ENCODE measurements at places on chromosomes 7 and 10. TPM values are rescaled to one million over a fixed set of nuclear protein-coding genes. Genes with fewer than 3 reads are reported as not detected.
A peak's percentile ranks its signal among the peaks of the same experiment; 100 is the strongest.

The ANAPC16 gene
- 72.4 TPM for total RNA-seq

The PRKG1 gene
- total RNA-seq: 15.6 TPM

The C10orf105 gene
- 0.48 TPM for total RNA-seq

The RBP4 gene
- 2.2 TPM for total RNA-seq

DNA sequence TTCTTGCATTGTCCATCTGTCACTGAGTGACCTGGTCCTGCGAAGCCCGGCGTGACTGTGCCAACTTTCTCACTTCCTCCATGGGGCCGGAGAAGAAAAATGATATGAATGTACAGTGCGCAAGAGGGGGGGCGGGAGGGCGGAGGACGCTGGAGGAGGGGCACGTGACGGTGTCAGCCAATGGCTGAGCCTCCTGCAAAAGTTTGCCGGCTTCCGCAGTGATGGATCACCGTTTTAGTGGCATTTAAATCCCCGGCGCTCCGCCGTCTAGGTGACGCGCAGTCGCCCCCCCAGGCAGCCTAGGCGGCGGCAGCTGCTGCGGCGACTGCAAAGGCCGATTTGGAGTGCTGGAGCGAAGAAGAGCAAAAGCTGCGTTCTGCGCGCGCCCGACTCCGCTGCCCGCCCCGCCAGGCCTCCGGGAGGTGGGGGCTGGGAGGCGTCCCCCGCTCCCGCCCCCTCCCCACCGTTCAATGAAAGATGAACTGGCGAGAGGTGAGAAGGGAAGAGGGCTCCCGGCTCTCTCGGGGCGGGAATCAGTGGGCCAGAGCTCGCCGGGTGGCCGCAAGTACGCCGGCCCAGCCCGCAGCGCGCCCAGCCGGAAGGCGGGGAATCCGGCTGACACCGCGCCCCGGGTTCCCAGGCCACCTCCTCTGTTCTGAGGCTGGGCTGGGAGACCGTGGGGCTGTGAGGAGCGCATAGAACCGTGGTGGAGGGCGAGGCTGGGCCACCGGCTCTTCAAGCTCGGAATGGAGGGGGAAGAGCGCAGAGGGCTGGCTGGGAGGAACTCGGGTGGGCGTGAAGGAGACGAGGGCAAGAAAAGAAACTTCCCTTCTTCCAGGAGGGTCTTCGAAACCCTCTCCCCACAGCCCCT, at the start of gene HOXA1:
Gene HOXA1 (minus strand): TSS at position 104 of the 871 bp plus-strand sequence. CDS start 88 bp downstream, at position 16.
- H3K36me3 ChIP-seq: peaks cover 6% of the 10 kb centered on the region
- H3K4me1 ChIP-seq: peaks cover 69% of the 10 kb centered on the region
- H3K27me3 ChIP-seq: peaks cover 100% of the 10 kb centered on the region
- DNase-seq: peak; percentile 71
- peak within 1 kb of the TSS; percentile 76 for H3K4me3 ChIP-seq

DNA sequence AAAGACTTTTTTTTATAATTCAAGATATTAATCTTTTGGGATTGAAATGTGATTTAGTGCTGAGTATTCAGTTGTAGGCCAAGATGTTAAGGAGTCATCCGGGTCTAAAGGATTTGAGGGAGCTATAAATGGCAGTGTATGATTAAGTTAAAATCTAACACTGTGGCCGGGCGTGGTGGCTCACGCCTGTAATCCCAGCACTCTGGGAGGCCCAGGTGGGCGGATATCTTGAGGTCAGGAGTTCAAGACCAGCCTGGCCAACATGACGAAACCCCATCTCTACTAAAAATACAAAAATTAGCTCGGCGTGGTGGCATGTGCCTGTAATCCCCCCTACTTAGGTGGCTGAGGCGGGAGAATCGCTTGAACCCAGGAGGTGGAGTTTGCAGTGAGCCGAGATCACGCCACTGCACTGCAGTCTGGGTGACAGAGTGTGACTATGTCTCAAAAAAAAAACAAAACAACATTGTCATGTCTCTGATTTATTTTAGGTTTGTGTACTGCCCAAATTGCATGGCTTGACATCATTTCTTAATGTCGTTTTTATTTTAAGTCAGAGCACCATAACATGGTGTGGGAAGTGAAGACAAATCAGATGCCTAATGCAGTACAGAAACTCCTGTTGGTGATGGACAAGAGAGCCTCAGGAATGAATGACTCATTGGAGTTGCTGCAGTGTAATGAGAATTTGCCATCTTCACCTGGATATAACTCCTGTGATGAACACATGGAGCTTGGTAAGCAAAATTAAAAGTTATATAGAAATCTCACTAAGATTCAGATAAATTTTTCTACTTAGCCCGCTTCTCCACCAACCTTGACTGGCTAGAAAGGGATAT, 10.7 kb downstream of the HBP1 start:
- no peak overlapping the region for H3K27ac ChIP-seq
- DNase-seq: no peak
- H3K36me3 ChIP-seq: peaks cover 26% of the 10 kb centered on the region
- no peak overlapping the region for H3K4me3 ChIP-seq

- H3K36me3 ChIP-seq: no peaks in the 10 kb centered on the region
- no peak overlapping the region for H3K4me3 ChIP-seq
- H3K4me1 ChIP-seq: peaks cover 28% of the 10 kb centered on the region
- DNase-seq: no peak
- H3K27me3 ChIP-seq: no peaks in the 10 kb centered on the region
Observed at GRCh38 chr7:29328045-29328444, 133.5 kb downstream of the CHN2 start.

DNA sequence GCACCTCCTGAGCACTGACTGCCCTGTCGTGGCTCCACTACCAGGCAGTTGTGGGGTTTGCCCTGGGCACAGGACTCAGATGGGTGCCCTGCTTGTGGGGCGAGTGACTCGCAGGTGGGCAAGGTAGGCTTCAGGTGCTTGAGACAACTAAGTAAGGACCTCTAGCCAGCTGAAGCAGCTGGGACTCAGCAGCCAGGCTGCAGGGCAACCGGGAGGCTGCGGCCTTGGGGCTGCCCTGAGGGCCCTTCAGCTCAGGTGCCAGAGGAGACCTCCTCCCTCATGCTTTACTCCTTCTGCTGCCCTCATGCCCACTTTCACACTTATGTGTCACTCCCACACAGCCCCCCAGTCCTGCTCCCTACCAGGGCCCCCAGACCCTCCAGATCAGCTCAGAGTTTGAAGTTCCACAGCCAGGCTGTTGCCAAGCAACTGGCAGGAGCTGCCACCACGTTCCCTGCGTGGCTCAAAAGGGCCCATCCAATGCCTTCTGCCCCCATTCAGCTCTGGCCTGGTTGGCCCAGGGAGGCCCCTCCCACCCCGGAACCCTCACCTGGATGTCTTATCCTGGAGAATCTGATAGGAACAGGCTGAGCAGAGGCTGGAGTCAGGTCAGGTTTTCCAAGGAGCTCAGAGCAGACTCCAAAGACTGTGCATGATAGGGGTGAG, 10.0 kb downstream of the TLX1 start:
- DNase-seq: no peak
- H3K36me3 ChIP-seq: no peaks in the 10 kb centered on the region
- no peak overlapping the region for H3K27ac ChIP-seq
- peaks cover 24% of the 10 kb centered on the region for H3K4me1 ChIP-seq
- H3K27me3 ChIP-seq: peaks cover 100% of the 10 kb centered on the region
- H3K4me3 ChIP-seq: peak overlapping the region; percentile 58

DNA sequence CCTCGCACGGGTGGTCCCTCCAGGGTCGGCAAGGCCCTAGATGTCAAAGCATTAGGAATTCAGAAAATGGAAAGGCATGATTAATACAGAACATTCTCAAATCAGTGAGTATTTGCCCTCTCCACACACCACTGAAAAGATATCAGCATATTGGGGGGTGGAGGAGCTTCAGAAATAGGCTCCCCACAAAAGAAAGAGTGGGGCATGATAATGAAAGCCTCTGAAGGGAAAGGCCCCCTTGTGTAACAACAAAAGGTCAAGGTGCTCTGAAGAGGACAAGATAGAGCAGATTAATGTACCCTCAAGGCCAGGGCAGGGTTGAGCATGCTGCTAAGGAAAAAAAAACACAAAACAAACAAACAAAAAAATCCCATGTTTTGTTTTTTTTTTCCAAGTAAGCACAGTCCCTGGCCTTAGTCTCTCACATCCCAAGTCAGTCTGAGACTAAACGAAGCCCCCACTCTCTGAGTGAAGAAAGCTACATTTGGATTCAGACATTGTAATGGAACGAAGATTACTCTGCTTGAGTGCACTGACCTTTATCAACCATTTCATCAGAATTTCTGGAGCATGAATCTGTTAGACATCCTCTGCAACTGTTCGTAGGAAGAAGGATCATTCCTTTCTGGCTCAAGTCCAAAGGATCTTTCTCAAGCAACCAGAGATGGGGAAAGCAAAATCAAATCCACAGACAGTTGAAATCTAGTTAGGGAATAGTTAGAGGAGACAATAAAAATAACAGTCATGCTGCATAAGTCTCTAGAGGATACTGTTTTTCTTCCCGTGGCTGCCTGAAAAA, 27.4 kb upstream of the DGKI start:
- no peak overlapping the region for H3K4me3 ChIP-seq
- DNase-seq: no peak
- H3K4me1 ChIP-seq: peaks cover 50% of the 10 kb centered on the region
- H3K27ac ChIP-seq: no peak overlapping the region

- no peak for DNase-seq
- H3K27ac ChIP-seq: peak overlapping the region; percentile 100
- peak overlapping the region; percentile 95 for H3K4me3 ChIP-seq
- no peaks in the 10 kb centered on the region for H3K27me3 ChIP-seq
Observed at GRCh38 chr10:92593619-92594588, 974 bp downstream of the KIF11 start.

DNA sequence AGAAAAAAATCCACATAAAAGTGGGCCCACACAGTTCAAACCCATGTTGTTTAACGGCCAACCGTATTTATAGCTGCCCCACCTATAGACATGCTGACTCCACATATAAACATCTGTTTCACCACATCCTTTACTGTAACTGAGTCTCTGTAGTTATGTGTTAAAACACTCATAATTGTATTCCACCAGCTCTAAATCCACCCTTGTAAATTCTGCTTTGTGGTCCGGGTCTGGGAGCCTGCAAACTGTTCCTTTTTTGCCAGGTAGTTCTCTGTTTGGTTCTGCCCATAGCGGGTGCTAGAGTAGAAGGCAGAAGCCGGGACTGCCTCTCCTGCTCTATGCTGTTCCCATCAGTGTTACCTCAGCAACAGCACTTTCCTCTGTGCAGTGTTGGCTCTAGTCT, 20.2 kb upstream of the FHIP2A start:
- DNase-seq: no peak
- no peak overlapping the region for H3K4me3 ChIP-seq
- no peaks in the 10 kb centered on the region for H3K27me3 ChIP-seq
- no peaks in the 10 kb centered on the region for H3K4me1 ChIP-seq

DNA sequence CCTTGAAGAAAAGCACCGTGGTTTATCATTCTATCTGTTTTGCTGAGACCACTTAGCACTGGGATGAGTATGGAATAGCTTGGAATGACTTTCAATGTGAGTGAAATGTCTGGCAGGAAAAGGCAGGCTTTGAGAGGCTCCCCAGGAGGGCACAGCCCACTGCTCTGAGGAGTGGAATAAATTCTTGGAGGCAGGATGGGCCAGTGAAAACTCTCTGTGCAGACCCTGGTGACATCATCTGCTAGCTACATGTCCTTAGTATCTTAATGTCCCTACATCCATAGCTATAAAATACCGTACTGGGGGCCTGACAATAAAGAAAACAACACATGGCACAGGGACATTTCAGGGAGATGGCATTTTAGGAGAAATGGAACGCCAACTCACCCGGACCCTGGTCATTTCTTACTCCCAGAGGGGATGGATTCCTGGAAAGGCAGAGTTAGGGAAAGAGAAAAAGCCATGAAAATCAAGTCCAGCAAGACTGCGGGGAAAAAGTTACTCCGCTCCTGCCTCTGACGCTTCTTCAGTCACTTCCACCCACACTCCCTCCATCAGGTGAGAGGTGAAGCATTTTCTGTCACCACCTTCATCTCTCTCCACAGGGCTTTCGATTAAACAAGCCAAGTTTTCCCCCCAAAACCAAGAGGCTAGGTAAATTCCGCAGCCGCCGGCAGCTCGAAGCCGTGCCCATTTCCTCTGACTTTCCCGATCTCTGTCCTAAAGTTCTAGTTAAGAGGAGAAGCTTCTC, 991 bp downstream of the ZNF239 start:
- H3K4me3 ChIP-seq: peak overlapping the region; percentile 86
- peaks cover 28% of the 10 kb centered on the region for H3K36me3 ChIP-seq
- peaks cover 26% of the 10 kb centered on the region for H3K4me1 ChIP-seq
- H3K27me3 ChIP-seq: peaks cover 48% of the 10 kb centered on the region
- DNase-seq: peak; percentile 13

DNA sequence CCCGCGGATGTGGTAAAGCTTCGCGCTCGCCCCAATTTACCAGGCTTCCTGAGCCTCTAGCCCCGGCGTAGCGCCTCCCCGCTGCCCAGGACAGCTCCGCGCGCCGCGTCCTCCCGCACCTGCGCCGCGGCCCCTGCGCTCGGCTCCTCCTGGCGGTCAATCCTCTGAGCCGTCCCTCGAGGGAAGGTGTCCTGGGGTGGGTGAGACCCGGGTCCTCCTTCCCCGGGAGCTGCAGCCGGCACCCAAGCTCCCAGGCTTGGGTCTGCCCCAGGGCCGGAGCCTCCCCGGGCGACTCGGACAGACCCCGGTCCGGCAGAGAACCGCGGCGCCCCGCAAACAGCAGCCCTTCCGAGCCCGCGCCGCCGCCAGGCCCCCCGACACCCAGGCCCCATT, 512 bp downstream of the OSBPL3 start:
- peaks cover 8% of the 10 kb centered on the region for H3K36me3 ChIP-seq
- H3K27me3 ChIP-seq: peaks cover 47% of the 10 kb centered on the region
- peaks cover 65% of the 10 kb centered on the region for H3K4me1 ChIP-seq
- H3K27ac ChIP-seq: no peak overlapping the region

GRCh38 chr10:28241741-28242399, 61.0 kb downstream of the MPP7 start:
- DNase-seq: peak; percentile 28
- no peak overlapping the region for H3K27ac ChIP-seq
- H3K36me3 ChIP-seq: no peaks in the 10 kb centered on the region
- no peaks in the 10 kb centered on the region for H3K27me3 ChIP-seq
- peaks cover 4% of the 10 kb centered on the region for H3K4me1 ChIP-seq

- no peak overlapping the region for H3K4me3 ChIP-seq
- H3K4me1 ChIP-seq: no peaks in the 10 kb centered on the region
- H3K27me3 ChIP-seq: no peaks in the 10 kb centered on the region
- no peak overlapping the region for H3K27ac ChIP-seq
- DNase-seq: no peak
Observed at GRCh38 chr10:78726171-78726570, 342.6 kb upstream of the ZMIZ1 start.

DNA sequence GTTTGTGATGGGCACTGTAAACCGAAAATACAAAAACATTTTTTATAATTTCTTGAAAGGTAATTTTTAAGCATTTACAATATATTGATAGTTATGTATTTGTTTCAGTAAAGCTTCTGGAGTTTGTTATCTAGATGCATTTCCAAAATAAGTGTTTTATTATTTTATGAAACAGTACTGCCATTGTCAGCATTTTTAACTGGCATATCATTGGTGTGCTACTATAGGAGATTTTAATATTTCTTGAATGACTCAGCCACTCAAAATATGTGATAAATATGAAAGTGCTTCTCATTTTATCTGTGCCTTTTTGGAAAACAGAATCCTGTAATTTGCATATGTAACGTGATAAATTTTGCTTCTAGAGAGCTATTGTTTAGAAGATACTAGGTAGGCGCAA, 97.9 kb downstream of the ANKIB1 start:
- H3K4me1 ChIP-seq: no peaks in the 10 kb centered on the region
- peaks cover 5% of the 10 kb centered on the region for H3K36me3 ChIP-seq
- H3K4me3 ChIP-seq: no peak overlapping the region
- H3K27ac ChIP-seq: no peak overlapping the region
